AML-193 (cell line): ENCODE measurements at places on chromosomes 3 and 15.

DNA sequence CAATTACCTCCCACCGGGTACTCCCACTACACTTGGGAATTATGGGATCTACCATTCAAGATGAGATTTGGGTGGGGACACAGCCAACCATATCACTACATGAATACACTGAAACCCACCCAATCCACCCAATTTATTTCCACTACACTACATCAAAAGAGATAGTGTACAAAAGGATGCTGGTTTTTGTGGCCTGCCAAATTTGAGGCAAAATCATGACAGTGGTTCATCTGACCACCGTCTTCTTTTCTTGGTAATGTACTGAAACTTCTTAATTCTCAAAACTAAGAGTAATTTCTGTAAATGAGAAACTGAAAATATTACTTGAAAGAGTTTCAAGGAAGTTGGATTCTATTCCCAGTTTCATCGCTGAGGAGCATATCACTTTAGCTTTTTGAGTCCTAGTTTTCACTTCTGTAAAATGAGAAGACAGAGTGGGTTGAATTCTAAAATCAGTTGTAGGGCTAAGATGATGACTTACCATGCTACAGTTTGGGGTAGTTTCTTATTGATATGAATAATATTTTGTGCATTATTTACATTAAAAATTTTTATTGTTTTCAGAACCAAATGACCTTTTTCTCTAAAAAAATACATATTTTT is 360.4 kb upstream of the CNTN6 start:
- DNase-seq: no peak

GRCh38 chr3:84943379-84943778 is 15.4 kb upstream of the CADM2 start:
- DNase-seq: no peak

- DNase-seq: no peak
Measured at GRCh38 chr3:154280161-154280560, 44.1 kb downstream of the DHX36 start.

GRCh38 chr3:182585532-182586150 is 207.7 kb upstream of the ATP11B start:
- DNase-seq: no peak

DNA sequence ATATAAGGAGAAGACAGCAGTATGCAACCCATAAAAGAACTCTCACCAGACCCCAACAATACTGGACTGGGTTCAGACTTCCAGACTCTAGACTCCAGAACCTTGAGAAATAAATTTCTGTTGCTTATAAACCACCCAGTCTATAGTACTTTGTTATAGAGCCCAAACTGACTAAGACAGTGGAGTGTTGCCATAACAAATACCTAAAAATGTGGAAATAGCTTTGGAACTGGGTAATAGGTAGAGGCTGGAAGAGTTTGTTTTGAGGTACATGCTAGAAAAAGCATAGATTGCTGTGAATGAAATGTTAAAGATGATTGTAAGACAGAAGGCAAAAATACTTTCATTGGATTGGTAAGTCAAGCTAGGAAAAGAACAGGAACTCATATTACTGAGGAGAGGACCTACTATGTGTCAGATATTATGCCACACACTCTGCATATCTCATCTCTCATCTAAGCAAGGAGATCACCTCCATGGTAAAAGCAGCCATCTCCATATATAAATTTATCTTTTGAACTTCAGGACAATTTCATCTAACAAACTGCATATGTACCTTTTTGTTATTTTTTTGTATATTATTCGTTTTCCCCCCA is 67.4 kb upstream of the FNDC3B start:
- DNase-seq: no peak

GRCh38 chr15:78050826-78051225 is 26.7 kb downstream of the TBC1D2B start:
- DNase-seq: no peak

DNA sequence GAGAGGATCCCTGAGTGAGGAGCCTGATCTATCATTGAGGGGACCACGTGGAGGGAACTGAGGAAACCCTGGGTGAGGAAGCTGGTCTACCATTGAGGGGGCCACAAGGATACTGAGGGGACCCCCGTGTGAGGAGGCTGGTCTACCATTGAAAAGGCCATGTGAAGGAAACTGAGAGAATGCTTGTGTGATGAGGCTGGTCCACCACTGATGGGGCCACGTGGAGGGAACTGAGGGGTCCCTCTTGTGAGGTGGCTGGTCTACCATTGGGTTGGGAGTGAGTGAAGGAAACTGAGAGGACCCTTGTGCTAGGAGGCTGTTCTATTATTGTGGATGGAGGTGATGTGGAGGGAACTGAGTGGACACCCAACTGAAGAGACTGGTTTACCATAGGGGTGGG is 161.3 kb downstream of the FBLN2 start:
- DNase-seq: no peak
